ENCODE measurements at places on chromosomes 2 and 18.

GRCh38 chr2:136114382-136114781 is 3.6 kb downstream of the CXCR4 start:
- H3K36me3 ChIP-seq, result no peaks in the 10 kb centered on the region
- H3K4me1 ChIP-seq, result no peaks in the 10 kb centered on the region
- H3K27ac ChIP-seq, result no peak overlapping the region
- DNase-seq, result no peak
- H3K4me3 ChIP-seq, result no peak overlapping the region

DNA sequence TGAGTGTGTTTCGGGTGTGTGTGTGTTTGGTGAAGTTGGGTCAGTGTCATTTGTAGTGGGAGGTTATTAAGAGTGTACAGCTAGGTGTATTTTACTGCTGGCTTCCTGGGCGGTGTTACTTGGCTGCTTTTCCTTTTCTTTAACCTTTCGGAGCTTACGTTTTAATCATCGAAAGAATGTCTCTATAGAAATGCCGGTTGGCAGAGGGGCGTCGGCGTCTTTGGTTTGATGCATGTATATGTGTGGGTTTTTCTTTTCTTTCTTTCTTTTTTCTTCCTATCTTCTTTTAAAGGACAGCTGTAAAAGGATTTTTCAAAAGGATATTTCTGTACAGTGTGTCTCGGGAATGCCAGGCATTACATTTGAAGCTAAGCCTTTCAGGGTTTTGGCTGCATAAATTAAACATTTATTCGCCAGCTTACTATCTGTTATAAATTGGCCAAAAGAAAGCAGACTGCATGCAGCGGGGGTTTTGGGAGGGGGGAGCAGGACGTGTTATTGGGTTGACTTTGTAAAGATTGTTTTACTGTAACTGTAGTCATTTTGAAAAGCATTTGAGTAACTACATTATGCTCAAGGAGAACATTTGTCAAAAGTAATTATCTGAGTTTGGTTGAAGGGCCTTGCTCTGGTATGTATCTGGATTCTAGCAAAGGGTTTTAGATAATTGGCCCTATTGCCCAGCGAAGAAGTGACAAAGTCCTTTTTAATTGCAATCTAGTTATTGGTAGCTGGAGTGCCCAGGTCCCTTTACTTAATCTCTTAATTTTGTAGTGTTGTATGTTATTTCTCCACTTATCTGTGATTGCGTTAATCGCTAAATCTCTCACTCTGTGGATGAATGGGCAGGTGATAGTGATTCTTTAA is 1.6 kb downstream of the ASXL3 start:
- H3K27me3 ChIP-seq, result peaks cover 50% of the 10 kb centered on the region
- H3K4me1 ChIP-seq, result no peaks in the 10 kb centered on the region
- no peaks in the 10 kb centered on the region for H3K36me3 ChIP-seq
- H3K4me3 ChIP-seq, result no peak overlapping the region
- H3K27ac ChIP-seq, result no peak overlapping the region

DNA sequence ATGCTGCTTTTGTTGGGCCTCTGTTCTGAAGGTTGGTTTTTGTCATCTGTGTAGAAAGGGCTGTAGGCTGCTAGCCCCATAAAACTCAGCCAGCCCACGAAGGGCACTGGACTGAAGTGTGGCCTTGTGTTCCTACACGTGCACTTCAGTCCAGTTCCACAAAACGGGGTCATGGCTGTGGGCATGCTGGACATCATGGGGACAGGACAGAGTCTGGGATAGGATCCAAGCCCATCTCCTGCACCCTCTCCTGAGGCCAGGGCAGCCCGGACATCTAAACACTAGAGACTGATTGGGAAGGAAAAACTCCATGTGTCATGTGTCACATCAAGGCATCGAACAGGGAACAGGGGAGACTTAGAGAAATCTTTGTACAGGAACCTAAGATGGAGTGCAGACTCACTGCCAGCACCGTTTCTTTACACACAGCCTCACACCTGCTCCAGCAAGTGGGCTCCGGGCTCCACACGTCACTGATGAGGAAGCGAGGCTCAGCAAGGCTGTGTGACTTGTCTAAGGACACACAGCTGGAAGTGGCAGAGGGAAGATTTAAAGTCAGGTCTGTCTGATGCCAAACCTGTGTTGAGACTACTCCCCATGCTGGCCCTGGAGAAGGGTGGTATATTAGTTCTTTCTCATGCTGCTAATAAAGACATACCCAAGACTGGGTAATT is 74.8 kb upstream of the BCL2L11 start:
- DNase-seq, result no peak
- no peak overlapping the region for H3K27ac ChIP-seq
- no peaks in the 10 kb centered on the region for H3K36me3 ChIP-seq
- H3K4me3 ChIP-seq, result no peak overlapping the region

- no peak overlapping the region for H3K4me3 ChIP-seq
- no peak overlapping the region for H3K27ac ChIP-seq
- H3K27me3 ChIP-seq, result no peaks in the 10 kb centered on the region
- no peak for DNase-seq
- H3K4me1 ChIP-seq, result no peaks in the 10 kb centered on the region
- no peaks in the 10 kb centered on the region for H3K36me3 ChIP-seq
Observed at GRCh38 chr2:196544906-196545433, 94.5 kb upstream of the CCDC150 start.
